Activated naive CD8-positive, alpha-beta T cell treated with anti-CD3 and anti-CD28 coated beads, Interleukin-2, amount 50 U/mL, for 16 hours (primary cell): ENCODE measurements at places on chromosomes 12 and 14.

- DNase-seq = no peak
These were observed 487.0 kb downstream of the MED13L start for GRCh38 chr12:115790526-115790925.

DNA sequence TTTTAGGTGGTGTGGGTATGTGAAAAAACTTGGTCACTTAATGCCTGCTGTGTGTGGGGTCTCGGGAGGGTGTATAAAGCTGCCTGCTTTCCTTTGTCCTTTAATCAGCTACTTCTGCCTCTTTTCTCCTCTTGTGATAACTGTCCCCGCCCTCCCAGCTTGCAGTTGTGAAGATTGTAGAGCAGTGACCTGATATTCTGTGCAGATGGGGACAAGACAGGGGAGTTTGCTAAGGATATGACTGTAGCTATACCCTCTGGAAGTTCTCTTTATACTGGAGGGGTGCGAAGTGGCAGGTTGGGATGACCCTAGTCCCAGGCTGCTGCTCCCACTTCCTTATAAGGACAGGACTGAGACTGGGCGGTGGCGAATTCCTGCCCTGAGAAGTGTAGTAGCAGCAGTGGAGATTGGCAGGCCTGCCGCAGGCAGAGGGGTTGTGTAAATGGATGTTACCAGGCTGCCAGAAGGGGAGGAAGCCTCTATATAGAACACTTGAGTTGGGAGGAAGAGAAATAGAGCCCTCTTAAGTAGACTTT lies 835 bp downstream of the MYL6 start:
- no peak for DNase-seq

GRCh38 chr14:101061411-101062064 lies 158.0 kb upstream of the RTL1 start:
- no peak for DNase-seq

DNA sequence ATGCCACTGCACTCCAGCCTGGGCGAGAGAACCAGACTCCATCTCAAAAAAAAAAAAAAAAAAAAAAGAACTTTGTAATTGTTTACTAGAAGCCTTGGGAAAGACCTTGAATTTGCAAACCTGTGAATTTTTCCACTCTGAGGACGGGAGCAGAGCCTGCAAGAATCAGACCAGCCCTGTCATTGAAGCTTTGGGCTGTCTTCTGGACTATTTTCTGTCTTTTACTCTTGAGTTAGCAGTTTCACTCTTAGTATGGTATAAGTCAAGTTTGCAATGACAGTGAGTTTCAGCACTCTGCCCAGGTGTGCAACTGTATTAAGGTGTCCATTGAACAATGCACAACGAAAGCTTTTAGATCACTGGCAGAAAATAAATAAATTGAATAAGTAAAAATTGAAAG lies 81.4 kb upstream of the KRAS start:
- no peak for DNase-seq

DNA sequence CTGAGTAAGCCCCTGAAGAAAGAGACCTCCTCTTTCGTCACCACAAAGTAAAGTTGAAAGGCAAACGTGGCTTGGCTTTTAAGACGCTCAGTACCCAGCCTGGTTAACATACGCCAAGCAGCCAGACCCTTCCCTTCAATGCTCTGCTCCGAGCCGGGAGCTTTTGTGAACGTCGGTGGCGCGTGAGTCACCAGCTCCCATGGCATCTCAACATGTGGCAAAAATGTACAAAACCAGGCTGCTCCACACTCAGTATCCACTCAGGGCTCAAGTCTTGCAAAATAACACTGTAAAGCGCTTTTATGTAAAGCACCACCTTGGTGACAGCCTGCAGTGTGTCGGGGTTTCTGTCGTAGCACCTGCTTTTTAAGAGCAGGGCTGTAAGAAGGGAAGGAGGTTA lies 89.0 kb downstream of the SETD3 start:
- no peak for DNase-seq

GRCh38 chr14:68527329-68527851 lies 265.5 kb downstream of the ZFP36L1 start:
- no peak for DNase-seq

GRCh38 chr12:110533607-110534006 lies 31.5 kb downstream of the RAD9B start:
- DNase-seq = no peak

- DNase-seq = no peak
These were observed 64.4 kb downstream of the TMX1 start for GRCh38 chr14:51304438-51304837.

DNA sequence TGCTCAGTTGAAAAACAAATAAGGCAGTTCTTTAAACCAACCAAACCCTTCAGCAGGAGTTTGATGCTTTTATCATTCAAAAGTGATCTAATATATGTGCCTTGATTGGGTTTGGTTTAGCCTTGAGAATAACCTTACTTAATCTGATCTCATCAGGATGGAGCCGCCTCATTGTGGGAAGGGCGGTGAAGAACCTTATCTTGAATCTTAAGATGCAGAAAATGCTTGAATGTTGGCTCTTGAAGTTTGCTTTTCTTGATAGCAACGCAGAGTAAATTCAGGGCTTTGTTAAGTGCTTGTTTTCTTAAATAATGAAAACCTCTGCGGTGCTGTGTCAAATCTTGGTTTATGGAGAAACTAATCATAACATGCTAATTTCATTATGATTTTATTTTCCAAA lies 138.2 kb downstream of the MON2 start:
- DNase-seq = no peak

- no peak for DNase-seq
These were observed 91.8 kb downstream of the EML1 start for GRCh38 chr14:99884834-99885648.

- no peak for DNase-seq
These were observed at the start of gene TNFAIP2 for GRCh38 chr14:103122947-103123633. TNFAIP2 (plus strand) TSS chr14:103123461; CDS start chr14:103126458, 2,997 bp downstream.

- no peak for DNase-seq
These were observed 73.2 kb upstream of the ANO2 start for GRCh38 chr12:6018265-6018664.

DNA sequence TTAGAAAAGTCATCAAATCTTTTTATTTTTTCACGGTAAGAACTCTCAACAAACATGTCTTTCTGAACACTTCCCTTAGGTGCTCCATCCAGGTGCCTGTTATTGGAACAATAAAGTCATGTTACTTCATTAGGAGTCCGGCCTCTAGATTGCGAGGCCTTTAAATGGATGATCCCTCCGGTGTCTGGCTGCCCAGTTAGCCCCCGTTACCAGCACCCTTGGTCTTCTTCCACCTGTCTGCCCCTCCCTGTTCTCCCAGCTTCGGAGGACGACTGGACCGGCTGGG lies 593 bp upstream of the PA2G4 start:
- DNase-seq = no peak

DNA sequence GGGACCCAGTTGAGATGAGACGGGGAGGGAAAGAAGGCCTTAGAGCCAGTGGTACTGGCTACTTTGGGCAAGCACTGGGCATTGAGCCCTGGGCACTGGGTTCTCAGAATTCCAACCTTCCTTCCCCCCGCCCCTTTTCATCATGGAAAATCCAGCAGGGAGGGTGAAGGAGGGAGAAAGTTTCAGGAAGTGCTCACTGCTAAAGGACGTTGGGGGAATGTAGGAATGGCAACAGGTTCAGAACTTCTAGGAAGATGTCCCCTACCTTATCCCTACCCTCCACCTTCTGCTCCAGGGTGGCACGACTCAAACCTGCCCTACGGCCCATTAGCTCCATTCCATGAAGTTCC lies 4.2 kb upstream of the TNS2 start:
- no peak for DNase-seq

DNA sequence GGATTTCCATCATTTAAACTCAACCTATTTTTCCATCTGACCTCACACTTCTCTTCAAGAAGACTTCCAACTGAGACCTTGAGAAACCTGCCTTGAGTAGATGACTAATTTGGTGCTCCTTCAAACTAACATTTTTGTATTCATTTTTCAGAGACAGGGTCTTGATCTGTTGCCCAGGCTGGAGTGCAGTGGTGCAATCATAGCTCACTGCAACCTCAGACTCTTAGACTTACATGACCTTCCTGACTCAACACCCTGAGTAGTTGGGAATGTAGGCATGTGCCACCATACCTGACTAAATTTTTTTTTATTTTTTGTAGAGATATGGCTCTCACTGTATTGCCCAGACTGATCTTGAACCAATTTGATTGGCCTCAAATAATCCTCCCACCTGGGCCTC lies 389.9 kb downstream of the PDZRN4 start:
- DNase-seq = no peak

- no peak for DNase-seq
These were observed 91.0 kb upstream of the FOXN3 start for GRCh38 chr14:89507926-89508460.

DNA sequence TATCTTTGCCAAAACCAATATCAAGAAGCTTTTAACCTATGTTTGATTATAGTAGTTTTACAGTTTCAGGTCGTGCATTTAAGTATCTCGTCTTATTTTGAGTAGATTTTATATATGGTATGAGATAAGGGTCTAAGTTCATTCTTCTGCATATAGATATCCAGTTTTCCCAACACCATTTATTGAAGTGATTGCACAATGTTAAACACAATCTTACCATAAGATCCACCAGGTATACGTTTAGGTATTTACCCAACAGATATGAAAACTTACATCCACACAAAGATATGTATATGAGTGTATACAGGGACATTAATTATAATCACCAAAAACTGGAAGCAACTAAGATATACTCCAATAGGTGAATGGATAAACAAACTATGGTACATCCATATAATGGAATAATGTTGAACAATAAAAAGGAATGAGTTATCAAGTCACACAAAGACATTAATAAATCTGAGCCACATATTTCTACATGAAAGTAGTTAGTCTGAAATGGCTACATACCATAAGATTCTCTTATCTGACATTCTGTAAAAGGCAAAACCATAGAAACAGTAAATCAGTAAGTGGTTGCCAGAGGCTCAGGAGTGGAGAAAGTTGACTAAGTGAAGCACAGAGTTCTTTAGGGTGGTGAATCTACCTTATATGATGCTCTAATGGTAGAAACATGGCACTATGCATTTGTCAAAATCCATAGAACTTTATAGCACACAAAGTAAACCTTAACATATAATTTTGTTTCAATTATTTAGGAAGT lies 222.6 kb downstream of the NUAK1 start:
- no peak for DNase-seq

DNA sequence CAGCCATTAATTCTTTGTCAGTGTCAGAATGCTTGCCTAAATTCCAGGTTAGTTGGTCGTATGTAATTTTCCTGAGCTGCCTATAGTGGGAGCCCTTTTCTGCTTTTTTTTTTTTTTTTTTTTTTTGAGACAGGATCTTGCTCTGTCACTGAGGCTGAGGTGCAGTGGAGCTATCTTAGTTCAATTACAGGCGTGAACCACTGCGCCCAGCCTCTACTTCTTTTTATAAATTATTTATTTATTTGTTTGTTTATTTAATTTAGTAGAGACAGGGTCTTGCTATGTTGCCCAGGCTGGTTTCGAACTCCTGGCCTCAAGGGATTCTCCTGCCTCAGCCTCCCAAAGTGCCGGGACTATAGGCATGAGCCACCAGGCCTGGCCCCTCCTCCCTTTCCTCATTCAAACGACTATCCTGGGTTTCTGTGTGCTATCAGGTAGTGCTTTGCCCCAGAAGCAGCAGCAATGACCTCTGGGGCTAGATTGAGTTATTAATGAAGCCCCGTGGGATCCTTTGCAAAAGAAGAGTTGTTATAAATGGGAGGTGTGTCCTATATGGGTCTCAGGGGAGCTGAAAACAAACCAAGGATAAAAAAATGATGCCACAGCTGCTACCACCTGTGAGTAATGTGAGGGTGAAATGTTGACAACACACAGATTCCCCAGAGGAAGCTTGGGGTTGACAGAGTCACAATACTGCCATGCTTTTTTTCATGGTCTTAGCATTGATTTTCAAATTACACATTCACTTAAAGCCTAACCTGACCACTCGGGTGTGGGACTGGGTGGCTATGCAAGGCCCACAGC lies 34.6 kb upstream of the NFKBIA start:
- DNase-seq = no peak

DNA sequence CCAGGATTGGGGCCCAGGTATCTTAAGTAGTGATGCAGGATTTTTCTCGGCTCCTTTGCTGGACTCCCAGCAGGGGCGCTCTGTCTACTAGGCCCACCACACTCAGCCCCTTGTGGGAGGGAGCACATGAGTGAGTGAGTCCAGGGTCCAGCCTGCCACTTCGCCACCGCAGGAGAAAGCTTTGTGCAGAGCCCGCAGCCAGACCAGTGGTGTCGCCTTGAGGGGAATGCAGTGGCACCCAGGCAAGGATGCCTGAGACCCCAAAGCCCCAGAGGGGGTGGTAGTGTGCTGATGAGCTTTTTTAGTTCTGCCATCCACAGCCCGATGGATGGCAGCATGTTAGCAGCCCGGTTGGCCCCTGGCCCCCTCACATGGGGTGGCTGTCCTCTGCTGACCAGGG lies 5.4 kb upstream of the MRPS35 start:
- no peak for DNase-seq

DNA sequence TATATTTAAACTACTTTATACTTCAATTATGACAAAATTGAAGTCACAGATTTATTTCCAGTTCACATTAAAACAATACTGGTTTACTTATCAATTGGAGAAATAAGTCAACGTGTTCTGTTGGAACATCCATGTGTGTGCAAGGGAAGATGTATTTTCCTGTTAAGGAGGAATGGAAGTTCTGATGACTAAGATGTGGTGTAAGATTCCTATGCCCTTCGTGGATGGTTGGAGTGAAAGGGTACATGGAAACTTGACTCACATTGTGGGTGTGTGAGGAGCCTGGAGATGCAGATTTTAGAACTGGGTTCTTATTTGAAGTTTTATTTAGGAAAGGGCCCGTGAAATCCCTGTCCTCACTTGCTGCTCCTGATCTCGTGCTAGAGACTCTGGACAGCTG lies 95.3 kb downstream of the CATSPERB start:
- no peak for DNase-seq

DNA sequence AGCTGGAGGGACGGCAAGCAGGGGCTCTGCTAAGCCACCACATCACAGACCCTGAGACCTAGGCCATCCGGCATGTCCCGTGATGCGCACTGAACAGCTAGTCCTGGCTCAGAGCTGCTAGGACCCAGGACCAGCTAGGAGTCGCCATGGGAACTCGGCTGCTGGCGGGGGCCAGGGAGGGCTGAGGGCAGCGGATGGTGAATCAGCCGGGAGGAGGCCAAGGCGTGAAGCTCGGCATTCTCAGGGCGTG lies 5.1 kb downstream of the AHNAK2 start:
- DNase-seq = no peak

GRCh38 chr14:36585100-36585499 lies 2.7 kb upstream of the NKX2-8 start:
- no peak for DNase-seq

DNA sequence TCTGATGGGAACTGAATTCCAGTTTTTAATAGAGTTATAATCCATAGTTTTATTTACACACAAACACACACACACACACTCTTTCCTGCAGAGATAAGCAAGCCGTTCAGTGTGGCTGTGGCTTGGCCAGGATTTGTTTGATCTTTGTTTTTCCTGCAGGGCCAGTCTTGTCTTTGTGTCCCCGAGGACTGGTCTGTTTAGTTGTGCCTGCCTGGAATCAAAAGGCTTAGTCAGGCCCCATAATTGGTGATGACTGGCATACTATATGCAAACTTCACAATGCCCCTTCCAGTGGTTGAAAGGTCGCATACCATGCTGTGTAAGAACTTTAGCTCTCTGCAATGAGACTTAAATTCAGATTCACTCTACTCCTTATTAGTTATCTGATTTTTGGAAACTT lies 26.0 kb downstream of the WBP11 start:
- no peak for DNase-seq
